Renal cortical epithelial cell (primary cell): ENCODE measurements at places on chromosomes 3 and 15. TPM values are rescaled to one million over a fixed set of nuclear protein-coding genes. Genes with fewer than 3 reads are reported as not detected.

The DISP2 gene
- 0.17 and 0.25 TPM in 2 replicates for total RNA-seq

The AMT gene
- 0.52 and 0.85 TPM in 2 replicates for total RNA-seq

The FGF7 gene
- 0.15 TPM in 1 of 2 replicates, not detected in the other for total RNA-seq

The ZBTB38 gene
- 213 and 340 TPM in 2 replicates for total RNA-seq

DNA sequence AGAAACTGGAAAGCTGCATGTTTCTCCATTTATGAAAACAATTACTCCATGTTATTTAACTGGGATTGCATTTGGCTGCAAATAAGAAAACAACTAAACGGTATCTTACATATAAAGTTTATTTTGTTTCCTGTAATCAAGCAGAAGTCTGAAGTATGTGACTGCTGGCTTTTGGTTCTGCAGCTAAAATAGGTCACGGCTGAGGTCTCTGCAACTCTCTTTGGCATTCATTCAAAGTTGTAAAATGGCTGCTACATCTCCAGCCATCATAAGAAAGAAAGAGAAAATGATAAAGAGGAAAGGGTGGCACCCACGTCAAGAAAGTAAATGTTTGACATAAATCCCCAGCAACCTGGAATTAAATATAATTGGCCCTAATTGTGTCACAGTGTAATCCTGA lies 406.1 kb downstream of the TBC1D5 start:
- peak; percentile 32 for DNase-seq

DNA sequence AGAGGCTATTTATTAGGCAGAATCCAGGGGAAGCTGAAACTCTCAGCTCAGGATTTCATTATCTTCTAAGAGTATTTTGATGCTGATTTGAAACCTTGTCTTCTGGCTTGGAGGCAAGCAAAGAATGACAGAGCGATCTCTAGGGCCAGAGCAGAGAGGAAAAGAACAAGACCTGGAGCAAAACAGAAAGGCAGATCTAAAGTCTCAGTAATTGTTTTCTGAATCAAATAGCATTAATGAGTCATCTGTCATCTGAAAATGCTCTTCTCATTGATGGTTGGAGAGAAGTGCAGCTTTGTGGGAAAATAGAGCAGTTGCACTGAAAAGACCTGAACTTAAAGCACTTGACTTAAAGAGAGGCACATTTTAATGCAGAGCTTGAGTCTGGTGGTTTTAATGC lies 385.9 kb downstream of the RAP2B start:
- DNase-seq = no peak

GRCh38 chr3:25453619-25454004 lies 25.5 kb downstream of the RARB start:
- no peak for DNase-seq

DNA sequence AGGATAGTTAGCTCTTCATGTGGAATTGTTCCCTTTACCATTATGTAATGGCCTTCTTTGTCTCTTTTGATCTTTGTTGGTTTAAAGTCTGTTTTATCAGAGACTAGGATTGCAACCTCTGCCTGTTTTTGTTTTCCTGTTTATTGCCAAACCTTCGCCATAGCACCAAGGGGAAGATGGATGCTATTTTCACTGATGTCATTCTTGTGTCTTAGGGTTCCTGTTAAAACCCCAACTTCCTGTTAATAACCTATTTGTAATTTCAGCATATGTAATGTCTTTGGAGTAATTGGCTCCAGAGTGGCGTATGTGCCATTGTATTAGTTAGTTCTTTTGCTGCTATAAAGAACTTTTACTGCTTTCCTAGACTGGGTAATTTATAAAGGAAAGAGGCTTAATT lies 10.8 kb downstream of the SAMMSON start:
- DNase-seq = no peak

DNA sequence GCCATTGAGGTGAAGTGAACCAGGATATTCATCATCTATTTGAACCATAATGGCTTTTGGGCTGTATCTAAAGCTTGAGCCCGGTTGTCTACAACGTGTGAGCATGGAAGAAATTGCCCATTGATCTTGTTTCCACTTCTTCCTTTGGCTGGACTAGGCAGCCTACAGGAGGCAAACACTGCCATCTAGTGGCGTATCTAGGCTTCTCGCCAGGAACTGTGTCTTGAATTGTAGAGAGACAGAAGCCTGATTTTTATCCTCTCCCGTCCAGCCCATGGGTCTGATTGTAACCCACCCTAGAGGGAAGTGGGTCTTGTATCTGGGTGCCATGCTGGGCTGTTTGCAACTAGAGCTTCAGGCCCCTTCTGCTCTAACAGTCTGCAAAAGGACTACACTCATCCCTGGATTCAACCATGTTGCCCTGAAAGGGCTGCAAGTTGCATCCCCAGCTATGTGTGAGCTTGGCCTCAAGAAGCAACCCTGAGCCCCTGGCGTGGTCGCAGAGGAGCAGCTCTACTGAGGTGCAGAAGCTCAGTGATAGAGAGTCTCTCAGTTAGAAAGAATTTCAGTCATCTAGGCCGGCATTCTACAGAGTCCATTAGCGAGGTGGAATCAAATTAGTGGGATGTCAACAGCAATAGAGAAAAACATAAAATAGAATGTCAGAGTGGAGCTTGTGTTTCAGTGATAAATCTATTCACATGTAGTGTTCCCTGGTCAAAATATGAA lies 170.2 kb upstream of the UMPS start:
- DNase-seq = peak; percentile 79

DNA sequence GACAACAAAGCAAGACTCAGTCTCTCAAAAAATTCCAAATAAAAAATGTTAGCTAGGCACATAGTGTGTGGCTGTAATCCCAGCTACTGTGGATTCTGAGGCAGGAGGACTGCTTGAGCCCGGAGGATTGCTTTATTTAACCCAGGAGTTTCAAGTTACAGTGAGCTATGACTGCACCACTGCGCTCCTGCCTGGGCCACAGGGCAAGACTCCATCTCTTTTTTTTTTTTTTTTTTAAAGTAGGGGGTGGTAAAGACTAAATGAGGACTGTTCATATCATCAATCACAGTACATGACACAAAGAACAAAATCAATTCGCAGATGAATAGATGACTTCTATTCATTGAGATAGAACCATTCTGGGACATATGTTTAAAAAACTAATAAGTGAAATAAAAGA lies 48.1 kb downstream of the ACAP2 start:
- no peak for DNase-seq

GRCh38 chr15:37682304-37682703 lies 252.1 kb upstream of the TMCO5A start:
- DNase-seq = no peak

GRCh38 chr15:34607832-34608231 lies 24.4 kb upstream of the GOLGA8B start:
- DNase-seq = no peak

DNA sequence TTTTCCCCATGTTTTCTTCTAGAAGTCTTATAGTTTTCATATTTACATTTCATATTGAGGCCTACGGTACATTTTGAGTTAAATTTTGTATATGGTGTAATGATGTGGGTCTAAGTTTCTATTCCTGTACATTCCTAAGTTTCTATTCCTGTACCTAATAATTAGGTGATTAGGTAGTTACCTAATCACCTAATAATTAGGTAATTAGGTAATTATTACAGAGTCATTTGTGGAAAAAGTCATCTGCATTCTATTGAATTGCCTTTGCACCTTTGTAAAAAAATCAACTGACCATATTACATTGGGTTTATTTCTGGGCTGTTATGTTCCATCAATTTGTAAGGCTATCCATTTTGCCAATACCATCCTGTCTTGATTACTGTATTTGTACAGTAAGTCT lies 37.1 kb downstream of the MAP4 start:
- DNase-seq = no peak

- peak; percentile 55 for DNase-seq
Measured at GRCh38 chr3:112531358-112531781, 30.4 kb downstream of the ATG3 start.

GRCh38 chr3:81958972-81959640 lies 197.7 kb upstream of the GBE1 start:
- no peak for DNase-seq

DNA sequence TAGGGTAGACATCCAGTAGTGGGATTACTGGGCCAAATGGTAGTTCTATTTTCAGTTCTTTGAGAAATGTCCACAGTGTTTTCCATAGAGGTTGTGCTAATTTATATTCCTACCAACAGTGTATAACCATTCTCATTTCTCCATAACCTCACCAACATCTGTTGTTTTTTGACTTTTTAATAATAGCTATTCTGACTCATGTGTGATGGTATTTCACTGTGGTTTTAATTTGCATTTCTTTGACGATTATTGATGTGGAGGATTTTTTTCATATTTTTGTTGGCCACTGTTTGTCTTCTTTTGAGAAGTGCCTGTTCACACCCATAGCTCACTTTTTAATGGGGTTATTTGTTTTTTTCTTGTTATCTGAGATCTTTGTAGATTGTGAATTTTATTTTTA lies 125.2 kb downstream of the CFAP20DC start:
- DNase-seq = no peak

- DNase-seq = peak; percentile 38
Measured at GRCh38 chr3:50192689-50193141, 1.3 kb downstream of the GNAT1 start.

DNA sequence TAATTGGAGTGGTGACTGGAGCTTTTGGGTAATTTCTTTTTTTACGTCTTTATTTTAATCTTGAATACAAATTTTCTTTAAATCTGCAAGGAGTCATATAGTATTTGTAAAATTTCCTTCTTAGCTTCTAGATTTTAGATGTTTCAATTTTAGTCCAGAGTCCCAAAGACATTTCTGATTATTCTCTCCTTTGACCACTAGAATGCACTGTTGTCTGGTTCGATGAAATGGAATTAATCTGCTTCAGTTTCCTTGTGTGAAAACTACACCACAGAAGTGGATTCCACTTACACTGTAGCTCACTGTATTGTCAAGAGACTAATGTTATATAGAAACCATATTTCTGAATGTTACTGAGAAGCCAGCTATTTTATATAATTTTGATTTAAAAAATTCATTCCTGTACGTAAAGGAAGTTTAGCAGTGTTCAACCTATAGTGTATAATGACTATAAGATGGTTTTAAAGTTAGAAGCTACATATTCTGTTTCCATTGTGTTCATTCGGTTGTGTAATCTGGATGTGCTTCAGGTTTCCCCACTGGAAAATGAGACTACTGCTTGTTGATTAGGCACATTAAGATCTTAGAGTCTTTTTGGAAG lies 6.1 kb downstream of the GRAMD1C start:
- DNase-seq = peak; percentile 69

DNA sequence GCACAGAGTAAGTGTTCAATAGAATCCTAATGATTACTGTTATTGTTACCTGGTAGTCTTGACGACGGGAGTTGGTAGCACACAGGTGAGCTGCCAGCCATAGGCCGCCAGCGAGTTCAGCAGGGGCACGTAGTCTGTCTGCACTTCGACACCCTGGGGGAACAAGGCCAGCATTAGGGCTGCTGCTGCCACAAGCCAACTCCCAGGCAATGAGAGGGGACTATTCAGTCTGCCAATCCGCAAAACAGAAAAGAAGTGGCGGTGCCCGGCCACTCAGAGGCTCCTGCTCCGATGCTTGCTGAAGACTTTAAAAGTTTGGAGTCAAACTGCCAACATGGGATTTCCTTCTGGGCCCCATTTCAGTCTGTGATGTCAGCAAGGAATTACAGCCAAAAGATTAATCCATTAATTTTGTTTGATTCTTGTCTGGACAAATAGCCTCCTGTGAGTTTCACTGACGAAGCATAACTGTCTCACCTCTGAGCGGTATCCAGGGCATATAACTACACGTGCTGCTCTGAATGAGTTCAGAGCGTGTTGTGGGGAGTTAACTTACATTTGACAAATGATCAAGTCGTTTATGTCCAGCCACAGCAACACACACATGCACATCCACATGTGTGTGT lies 61.8 kb downstream of the OXNAD1 start:
- no peak for DNase-seq

DNA sequence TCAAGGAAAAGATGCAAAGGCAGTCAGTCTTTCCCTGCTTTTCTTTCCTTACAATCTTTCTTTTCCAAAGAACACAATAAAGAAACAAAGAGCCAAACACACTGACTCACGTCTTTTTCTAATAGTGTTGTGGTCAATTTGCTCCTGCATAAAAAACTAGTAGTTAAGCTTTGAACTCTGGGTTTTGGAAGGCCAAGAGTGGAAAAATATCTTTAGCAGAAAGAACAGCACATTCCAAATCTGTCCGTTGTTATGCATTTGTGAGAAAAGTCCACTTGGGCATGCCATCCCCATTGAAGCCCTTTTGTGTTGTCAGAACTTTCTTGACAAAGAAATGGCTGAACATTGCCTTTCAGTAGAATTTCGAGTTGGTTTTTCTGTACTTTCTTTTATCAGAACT lies 18.2 kb downstream of the COL8A1 start:
- DNase-seq = peak; percentile 93

DNA sequence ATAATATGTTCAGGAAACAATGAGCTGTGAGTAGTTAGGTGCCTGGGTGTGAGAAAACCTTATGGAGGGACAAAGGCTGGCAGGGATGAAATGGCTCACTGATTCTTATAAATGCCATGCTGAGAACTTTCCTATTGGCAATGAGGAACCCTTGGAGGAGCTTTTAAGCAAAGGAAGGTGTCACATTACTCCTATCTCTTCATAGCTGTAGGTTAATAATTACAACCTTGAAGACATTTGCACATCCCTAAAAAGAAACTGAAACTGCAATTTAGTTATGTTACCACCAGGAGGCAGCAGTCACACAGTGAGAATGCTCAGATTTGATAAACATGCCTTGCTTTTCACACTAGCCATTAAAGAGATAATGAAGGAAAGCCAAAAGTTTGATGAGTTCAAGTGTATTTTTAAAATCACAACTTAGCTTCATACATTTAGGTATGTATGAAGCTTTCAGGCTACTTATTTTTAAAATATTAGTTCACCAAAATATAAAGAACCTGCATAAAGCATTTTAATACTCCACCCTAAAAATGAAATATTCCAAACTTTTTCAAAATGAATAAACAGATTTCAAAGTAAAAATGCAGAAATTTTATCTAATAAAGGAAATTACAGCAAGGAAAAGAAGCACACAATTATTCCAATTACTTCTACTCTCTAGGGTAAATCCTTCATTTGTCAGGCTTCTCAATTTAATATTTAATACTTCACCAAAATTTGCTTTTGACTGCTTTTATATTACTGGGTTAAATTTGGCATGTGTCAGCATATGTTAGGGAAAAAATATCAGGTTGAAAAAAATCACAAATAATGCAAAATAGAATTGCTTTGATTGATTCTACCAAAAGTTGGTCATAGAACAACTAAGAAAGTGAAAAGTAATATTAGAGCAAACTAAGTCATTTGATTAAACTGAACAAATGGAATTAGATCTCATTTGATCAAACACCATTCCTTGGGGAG lies 136.9 kb upstream of the SLC2A2 start:
- peak; percentile 88 for DNase-seq

- DNase-seq = peak; percentile 66
Measured at GRCh38 chr3:187066228-187066995, 72.9 kb downstream of the RPL39L start.

GRCh38 chr15:78390242-78390641 lies 47.8 kb upstream of the IREB2 start:
- no peak for DNase-seq

DNA sequence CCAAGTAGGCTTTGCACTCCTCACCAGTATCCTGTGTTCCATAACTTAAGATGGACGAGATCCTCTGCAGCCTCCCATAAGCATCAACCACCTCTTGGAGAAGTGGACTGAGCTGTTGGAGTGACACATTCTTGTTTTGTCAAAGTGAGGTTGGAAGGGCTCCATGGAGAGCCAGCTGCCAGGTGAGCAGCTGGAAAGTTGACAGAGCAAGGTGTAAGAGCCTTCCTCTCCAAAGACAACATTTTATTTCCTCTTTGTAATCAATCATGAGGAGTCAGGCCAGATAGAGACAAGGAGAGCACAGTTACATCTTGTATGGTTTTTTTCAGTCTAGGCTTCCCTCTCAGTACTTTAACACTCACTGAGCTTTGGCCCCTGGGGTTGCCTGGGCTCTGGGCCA lies 5.1 kb downstream of the ABI3BP start:
- DNase-seq = no peak
